ENCODE measurements at places on chromosomes 3 and 15.

DNA sequence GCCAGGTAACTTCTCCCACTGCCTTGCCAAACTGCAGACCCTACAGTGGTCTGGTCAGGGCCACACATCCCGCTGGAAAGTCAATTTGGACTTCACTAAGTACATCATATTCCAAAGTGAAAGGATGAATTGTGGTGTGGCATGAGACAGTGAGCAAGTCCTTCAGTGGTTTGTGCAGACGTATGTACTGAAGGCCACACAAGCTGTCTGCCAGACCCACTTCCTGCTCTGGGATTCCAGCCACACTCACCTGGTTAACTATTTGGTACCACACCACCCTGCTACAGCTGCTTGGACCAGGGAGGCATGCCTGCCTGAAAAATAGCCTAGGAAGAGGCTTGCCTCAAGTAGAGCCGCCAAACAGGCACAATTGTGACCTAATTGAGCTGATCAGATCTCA is 94.1 kb upstream of the STRIT1 start:
- no peak for DNase-seq

GRCh38 chr3:71226565-71227269 is 356.8 kb downstream of the FOXP1 start:
- peak; percentile 97 for DNase-seq

DNA sequence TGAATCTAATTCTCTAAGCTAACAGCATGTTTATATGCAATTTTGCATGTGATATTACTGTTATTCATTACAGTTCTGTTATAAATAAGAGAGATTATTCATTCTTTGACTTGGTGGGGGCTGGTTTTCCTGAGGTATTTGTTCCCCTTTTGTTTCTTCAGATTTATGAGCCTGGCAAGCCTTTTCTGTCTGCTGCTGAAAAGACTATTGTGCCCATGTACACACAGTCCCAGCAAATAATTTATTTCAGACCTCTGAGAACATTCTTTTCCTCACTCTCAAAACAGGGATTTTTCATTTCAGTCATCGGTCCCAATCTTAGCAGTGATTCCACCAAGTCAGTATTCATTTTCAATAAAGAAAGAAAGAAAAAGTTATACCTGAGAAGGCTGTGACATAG is 716.8 kb downstream of the NSUN3 start:
- no peak for DNase-seq

- DNase-seq, result no peak
These were observed 51.1 kb upstream of the CSPG5 start for GRCh38 chr3:47629770-47630169.

GRCh38 chr3:66483006-66483405 is 17.8 kb downstream of the LRIG1 start:
- DNase-seq, result no peak

DNA sequence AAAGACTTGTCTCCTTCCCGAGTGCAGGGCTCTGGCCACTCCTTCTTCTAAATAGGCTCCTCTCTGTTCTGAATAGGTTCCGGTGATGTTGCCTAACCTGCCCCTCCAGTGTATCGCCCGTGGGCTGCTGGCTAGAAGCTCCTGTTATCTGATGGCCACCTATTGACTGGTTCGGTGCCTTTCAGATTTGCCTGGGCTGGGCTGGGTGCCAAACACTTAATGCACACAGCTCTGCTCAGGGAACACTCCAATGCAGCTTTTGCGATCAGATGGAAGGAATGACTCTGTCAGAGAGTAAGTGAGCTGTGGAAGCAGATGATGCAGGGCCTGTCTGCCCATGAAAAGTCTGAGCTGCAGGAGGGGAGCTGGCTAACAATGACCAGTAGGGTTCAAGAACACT is 112.9 kb downstream of the CORO2B start:
- no peak for DNase-seq

DNA sequence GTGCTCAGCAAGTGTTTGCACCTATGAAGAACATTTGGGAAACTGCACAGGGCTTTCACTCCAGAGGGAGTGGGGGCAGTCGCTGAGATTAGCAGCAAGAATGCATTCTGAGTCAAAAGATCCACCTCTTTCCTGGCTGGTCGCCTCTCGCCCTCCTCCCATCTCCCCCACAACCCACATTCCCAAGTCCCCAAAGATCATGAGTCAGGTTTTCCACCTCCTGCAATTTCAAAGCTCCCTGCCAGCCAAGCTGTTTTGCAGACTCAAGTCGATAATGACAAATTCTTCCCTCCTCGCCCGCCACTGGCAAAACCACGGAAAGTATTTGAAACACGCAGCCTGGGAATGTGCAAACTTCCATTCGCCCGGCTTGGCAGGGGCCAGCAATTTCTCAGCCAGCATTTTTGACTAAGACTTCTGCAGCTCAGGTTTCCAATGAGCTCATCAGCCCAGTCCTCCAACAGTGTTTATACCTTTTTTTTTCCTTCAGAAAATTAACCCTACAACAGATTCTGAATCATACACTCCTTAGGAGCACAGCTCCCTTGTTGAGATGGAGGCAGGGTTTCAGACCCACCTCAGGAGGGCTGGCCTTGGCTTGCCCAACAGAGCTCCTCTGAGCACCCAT is 181.4 kb downstream of the SMAD6 start:
- DNase-seq, result no peak

DNA sequence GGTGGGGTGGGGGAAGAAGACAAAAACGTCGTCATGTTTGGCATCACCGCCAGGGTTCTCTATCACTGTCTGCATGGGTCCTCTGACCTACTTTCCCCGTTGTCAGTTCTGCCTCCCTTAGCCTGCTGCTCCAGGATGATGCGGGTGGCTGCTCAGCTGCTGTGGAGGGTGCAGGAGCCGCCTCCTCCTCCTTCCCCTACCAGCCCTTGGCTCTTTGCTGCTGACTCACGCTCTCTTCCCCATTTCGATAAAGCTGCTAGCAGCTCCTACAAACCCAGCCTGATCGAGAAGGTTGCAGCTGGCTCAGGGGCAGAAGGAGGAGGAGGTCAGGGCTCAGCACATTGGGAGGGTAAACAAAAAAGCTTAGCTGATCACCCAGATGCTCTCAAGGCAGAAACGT is 49.5 kb upstream of the SEC13 start:
- no peak for DNase-seq

DNA sequence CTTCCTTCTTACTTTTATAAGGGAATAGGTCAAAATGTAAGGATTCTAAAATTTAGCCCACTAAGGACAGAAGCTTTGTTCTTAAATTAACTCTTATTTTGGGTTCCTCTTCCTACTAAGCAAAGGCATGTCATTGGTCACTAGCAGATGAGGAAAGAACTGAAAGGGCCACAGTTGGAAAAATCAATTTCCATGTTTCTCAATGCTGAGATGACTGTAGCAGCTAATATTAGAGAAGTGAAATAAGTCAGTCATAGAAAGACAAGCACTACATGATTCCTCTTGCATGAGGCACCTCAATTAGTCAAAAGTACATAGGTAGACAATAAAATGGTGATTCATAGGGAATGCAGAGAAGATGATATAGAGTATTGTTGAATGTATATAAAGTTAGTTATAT is 353.7 kb downstream of the RSL24D1 start:
- DNase-seq, result no peak

- DNase-seq, result no peak
These were observed 33.2 kb downstream of the ADAMTS17 start for GRCh38 chr15:100308608-100309007.

Measured in activated CD4-positive, alpha-beta T cell treated with anti-CD3 and anti-CD28 coated beads, Interleukin-2, Interleukin-4, amounts not matched to agents 100 ng/mL and 50 ng/mL, durations not matched to agents 16 hours and 8 hours (primary cell).